Transverse colon (tissue), 4 donors: ENCODE measurements at places on chromosomes 1 and 21.
A peak's percentile ranks its signal among the peaks of the same experiment; 100 is the strongest.

DNA sequence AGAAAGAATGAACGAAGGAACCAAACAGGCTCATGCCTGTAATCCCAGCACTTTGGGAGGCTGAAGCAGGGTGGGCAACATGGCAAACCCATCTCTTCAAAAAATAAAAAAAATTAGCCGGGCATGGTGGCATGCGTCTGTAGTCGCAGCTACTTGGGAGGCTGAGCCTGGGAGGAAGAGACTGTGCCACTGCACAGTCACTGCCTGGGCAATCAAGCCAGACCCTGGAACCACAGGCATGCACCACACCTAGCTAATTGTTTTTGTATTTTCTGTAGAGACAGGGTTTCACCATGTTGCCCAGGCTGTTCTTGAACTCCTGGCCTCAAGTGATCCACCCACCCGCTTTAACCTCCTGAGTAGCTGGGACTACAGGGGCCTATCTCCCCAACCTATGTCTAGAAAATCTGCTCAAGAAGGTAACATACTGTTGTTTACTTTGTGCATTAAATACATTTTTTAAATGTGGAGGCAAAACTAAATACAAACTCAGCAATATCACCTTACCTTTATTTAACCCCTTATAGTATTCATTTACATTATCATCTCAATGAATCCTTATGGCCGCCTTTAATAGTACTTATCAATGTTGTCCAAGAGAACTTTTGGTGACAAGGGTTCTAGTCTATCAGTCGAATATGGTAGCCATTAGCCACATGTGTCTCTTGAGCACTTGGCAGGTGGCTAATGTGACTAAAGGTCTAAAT is 2.7 kb downstream of the KHDC4 start:
- DNase-seq, result peak; percentile 63

DNA sequence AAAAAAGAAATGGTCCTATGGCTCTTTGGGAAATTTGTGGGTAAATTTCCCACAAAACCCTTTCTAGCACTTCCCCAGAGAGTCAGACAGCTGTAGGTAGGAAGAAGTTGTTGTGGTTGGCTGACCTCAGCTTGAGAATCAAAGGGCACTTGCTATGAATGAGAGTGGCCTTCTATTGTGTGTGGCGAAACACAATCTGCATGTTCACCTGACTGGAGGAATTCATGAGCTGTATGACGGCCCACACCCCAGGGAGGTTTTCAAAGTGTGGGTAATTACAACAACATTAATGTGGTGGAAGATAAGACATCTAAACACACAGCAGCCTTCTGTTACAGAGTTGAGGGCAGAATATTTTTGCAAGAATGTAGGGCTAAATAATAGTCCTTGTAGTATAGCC is 38.8 kb downstream of the NGF start:
- no peak for DNase-seq

GRCh38 chr1:59688976-59689375 is 125.8 kb upstream of the HOOK1 start:
- DNase-seq, result no peak

DNA sequence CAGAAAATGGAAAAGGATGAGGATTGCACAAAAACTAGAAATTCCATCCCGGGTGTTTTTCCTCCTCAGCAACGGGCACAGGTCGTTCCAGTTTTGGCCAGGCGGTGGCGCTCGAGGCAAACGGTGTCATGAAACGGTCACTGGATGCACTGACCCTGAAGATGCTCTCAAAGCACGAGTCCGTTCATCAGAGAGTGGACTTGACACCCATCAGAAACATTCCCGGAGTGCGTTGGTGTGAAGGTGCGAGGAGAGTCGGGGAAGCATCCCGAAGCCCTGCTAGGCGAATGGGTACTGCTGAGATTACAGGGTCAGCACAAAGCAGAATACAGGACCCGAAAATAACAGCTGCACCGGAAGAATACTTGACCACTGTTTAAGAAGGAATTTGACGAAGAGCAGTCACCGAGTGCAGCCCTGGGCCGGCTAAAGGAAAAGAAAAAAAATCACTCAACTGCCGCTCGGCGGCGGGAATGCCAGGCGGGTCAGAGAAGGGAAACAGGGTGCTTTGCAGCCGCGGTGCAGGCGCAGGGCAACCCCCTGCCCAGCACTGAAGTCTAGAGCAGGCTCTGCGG is 71.7 kb upstream of the ETS2 start:
- peak; percentile 93 for DNase-seq

DNA sequence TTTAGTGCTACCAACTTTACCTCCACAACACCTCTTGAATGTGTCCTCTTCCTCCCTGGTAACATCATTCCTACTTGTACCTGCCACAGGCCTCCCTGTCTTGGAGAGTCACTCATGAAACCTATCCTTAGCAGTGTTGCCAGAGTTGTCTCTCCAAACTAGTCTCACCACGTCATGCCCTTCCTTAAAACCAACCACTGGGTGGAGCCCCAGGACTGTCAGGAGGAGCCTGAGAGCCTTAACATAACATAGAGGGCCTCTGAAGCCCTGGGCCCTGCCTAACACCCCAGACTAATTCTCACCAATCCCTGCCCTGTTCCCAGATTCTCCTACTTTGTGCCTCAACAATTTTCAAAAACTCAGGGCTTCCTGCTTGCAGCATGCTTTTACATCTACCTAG is 65.3 kb downstream of the ZNF697 start:
- DNase-seq, result peak; percentile 34

DNA sequence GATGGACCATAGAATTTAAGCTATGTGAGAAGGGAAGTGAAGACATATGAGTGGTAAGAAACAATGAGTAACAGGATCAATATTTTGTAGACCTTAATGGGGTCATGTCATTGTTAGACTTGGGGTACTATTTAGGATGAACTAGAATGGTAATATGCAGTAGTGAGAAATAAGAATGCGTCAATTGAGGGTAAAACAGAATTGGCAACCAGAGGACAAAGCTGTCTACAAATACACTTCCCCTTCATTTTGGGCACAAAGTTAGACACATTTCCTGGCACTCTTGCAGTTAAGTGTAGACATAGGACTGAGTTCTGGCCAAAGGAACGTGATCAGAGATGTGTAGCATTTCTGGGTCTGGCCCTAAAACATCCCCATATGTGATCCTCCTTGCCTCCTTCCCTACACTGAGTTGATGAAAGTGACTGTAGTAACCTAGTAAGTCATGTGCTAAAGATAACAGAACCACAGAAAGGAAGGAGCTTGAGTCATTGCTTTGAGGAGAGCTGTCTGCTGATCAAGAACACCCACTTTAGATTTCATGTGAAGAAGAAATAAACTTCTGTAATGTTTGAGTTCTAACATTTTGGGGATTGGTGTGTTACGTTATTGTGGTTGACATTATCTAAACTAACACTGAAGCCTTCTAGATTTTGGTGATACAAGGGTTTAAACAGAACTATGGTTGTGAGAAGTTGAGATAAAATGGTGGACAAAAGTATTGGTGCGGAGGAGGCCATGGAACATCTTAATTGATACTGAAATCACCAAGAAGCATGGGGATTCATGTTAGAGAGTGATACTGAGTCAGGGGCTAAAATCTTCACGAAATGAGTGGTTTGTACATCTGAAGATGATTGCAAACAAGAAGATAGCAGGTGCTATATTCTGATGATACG is 41.7 kb downstream of the CD55 start:
- no peak for DNase-seq

DNA sequence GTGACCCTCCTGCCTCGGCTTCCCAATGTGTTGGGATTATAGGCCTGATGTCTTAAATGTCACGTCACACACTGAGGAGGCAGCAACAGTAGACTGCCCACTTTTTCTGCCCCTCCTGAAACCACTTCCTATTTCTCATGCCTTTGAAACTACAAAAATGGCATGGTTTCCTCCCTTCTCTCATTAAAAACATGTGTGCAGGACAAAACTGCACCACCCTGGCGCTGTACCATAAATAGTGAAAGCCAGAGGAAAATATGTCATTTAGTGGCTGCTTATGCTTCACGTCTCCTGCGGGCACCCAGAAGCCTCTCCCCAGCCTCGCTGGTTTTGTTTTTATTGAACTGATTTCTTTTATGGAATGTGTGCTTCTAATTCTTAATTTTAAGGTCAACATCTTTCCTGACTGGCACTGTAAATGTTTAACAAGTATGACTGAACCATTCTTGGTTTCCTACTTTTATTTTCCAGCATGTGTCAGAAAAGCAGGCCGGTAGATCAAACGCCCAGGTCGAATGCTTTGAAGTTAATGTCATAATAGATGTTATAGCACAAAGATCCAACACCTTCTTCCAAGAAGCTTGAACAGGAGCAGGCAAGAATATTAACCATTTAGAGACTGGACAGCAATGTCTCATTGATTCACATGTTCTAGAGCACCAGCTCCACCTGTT is 59.6 kb upstream of the C1orf87 start:
- DNase-seq, result peak; percentile 13

- no peak for DNase-seq
Observed at GRCh38 chr1:111412839-111413238, 14.7 kb downstream of the OVGP1 start.

- DNase-seq, result no peak
Observed at GRCh38 chr1:25150985-25151495, 81.3 kb downstream of the SYF2 start.

DNA sequence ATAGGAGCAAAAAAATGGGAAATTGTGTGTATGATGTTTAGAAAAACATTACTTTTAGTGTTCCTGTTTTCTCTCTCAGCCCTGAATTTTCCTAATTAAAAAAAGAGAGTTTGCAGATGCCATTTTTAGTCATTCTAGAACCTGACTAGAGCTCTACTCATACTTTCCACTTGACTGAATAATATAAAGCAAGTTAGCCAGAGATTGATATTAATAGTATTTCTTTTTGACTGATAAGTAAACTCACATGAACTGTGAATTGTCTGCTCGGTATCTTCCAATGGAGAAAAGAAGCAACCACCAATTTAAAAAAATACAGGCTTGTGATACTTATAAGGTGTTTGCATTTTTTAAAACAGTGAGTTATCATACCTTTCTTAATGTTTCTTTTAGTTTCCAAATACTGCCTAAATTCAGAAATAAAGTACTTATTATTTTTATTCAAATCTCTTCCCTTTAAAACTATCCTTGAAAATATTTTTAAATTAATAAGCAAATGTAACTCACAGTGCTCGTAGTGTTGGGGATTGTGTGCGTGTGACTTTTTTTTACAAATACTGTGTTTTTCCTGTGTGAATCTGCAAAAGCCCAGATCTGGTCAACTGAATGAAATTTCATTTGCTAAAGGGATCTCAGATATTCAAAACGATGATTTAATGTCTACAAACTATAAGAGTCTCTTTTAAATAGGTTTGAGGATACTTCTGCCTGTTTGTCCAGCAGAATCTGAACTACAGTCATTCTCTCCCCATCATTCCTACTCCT is 9.8 kb downstream of the RAP1A start:
- no peak for DNase-seq

- DNase-seq, result no peak
Observed at GRCh38 chr1:185759061-185759460, 24.9 kb downstream of the HMCN1 start.

GRCh38 chr21:30479259-30479658 is 908 bp downstream of the KRTAP19-1 start:
- DNase-seq, result no peak

DNA sequence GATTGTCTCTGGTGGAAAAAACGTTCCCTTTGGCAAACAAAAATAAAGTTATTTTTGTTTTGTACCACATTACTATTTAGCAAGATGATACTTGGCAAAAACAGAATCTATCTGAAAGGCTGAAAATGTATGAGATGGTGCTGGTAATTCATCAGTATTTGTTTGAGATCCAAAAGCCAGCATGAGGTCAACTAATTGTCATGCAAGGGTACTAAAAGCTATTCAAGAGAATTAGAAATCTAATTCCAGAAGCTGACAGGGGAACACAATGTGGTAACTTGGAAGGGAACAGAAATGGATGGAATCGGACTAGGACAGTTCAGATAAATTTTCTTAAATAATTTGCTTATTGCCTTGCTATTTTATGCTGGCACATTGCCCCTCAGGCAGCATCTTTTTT is 263.8 kb downstream of the KCNT2 start:
- DNase-seq, result no peak

- DNase-seq, result peak; percentile 51
Observed at GRCh38 chr1:58755468-58755872, 28.4 kb downstream of the JUN start.

DNA sequence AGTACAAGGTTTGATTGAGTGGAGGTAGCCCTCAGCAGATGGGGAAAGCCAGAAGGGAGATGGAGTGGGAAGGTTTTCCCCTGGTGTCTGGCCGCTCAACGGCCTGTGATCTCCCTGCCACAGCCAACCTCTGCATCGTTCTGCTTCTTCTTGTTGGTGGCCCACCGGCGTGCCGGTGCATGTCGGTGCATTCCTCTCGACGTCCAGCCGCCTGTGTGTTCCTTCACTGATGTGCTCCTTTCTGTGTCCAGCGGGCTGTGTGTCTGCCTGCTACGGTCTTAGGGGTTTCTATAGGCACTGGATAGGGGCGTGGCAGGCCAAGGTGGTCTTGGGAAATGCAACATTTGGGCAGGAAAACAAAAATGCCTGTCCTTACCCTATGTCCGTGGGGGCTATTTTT is 101.0 kb downstream of the XPR1 start:
- DNase-seq, result no peak

GRCh38 chr1:26848941-26849774 is 13.8 kb upstream of the SFN start:
- DNase-seq, result peak; percentile 95

GRCh38 chr1:16998589-16998988 is 13.1 kb downstream of the ATP13A2 start:
- DNase-seq, result no peak

- peak; percentile 76 for DNase-seq
Observed at GRCh38 chr1:10738061-10739058, 58.1 kb downstream of the CASZ1 start.

GRCh38 chr1:205716371-205717132 is 33.4 kb downstream of the NUCKS1 start:
- DNase-seq, result no peak

DNA sequence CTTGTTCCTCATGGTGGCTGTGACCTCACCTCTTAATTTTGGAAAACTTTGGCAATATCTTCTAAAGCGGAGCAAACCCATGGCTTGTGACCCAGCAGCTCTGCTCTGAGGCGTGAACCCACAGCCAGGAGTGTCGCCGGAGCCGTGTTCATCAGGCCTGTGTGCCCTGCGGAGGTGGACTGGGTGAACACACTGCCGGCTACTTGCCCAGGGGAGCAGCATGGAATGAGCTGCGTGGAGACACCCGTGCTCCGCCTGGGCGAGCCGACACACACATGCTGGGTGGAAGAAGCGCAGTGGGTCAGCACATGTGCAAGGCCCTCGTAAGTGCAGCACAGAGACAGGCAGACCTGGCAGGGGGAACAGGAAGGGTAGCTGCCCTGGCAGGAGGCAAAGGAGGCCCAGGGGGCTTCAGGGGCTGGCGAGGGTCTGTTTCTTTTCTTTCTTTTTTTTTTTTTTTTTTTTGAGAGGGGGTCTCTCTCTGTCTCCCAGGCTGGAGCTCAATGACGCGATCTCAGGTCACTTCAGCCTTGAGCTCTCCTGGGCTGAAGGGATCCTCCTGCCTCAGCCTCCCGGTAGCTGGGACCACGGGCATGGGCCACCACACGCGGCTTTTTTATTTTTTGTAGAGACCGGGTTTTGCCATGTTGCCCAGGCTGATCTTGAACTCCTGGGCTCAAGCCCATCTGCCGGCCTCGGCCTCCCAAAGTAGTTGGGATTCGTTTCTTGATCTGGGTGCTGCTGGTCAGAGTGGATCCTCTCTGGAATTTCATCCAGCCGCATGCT is 41.8 kb downstream of the AGPAT3 start:
- DNase-seq, result no peak
